Activated CD4-positive, alpha-beta T cell treated with anti-CD3 and anti-CD28 coated beads, Interleukin-2, amount 50 U/mL, for 16 hours (primary cell): ENCODE measurements at places on chromosomes 3 and 15.

DNA sequence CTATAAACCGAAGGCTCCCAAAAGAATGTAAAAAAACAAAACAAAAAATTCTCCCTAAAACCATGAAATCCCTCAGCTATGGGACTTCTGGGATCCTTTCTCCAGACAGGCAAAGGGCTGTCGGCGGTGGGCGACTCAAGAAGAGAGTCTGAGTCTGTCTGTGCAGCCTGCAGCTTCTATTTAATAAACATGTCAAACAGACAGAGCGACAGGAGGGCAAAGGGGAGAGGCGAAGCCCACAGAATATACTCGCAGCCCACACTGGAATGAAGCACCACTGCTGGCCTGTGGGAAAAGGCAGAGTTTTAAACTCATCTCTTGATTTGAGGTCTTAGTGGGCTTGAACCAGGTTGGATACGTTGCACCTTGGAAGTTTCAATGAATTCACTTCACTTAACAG is 40.2 kb downstream of the ISL2 start:
- DNase-seq = no peak

DNA sequence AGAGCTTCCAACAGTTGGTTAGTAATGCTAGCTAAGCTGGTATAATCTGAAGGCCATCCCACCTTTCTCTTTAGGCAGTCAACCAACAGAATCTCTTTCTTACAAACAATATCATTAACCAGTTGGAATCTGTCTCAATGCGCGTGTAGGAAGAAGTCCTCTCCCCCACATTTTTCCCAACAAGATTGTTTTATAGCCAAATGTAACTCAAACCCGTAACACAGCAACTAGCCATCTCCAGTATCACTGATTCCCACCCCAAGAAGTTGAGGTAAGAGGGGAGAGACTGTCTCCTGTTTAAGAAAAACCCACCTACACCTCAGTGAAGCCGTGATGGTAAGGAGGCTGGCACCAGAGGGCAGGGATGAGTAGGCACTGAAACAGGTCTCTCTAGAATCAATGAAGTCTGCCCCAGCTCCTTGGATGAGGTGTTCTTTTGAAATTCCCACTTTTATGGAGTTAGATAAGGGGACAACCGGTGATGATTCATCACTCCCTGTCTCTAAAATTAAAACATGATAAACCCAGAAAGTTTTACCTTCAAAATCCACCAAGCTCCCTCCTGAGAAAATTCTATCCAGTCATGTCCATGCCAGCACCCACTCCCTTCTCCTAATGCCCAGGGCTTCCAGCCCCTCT is 30.9 kb downstream of the CDC25A start:
- no peak for DNase-seq

GRCh38 chr3:134354612-134355251 is 19.5 kb downstream of the AMOTL2 start:
- DNase-seq = no peak

DNA sequence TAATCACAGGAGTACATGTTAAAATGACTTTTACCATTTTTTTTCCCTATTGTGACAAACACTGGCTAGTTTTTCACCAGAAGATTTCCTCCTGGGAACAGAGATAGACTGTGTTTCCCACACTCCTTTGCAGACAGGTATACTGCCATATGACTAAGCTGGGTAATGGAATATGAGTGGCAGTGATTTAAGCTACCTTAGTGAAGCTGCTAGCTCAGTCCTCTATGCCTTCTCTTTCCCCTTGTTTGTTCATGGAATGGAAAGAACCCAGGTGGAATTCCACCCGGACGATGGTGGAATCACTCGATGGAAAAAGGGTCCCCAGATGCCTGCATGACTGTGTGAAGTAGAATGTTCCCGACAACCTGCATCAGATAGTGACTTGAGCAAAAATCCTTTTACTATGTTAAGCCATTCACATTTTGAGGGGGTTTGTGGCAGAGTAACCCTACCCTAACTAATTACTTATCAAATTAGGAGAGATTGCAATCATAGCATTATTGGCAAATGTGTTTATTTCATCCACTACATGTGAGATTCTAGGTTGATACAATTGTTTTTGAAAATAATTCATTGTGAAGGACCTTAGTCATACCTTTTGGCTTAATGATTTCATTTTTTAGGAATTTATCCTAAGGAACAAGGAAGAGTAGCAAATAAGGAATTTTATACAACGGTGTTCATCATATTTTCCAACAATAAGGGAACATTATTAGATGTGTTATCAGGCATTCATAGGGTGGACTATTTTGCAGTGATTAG is 16.5 kb downstream of the THSD4 start:
- no peak for DNase-seq

- no peak for DNase-seq
These were observed 21.9 kb downstream of the PIF1 start for GRCh38 chr15:64803526-64803925.

GRCh38 chr15:80595396-80595795 is 99.7 kb upstream of the ABHD17C start:
- DNase-seq = no peak

DNA sequence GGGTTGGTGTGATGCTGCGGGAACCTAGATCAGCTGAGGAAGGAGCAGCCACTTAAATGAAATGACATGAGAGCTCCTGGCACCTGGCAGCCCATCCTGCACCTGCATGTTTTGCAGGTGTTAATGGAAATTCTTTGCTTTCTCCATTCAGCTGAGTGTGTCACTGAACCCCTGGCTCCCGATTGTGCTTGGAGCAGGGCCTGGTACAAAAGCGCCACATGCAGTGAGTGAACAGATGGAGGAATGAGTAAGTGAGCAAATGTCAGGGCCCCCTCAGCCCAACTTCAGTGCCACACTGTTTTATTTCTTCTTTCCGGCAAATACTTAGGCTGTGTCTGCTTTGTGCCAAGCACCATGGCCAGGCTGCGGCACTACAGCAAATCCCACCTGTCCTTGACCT is 132.2 kb downstream of the ASB7 start:
- no peak for DNase-seq

GRCh38 chr15:72133211-72133610 is 15.0 kb downstream of the SENP8 start:
- DNase-seq = no peak

- no peak for DNase-seq
These were observed 16.7 kb downstream of the CMSS1 start for GRCh38 chr3:99834211-99834957.

DNA sequence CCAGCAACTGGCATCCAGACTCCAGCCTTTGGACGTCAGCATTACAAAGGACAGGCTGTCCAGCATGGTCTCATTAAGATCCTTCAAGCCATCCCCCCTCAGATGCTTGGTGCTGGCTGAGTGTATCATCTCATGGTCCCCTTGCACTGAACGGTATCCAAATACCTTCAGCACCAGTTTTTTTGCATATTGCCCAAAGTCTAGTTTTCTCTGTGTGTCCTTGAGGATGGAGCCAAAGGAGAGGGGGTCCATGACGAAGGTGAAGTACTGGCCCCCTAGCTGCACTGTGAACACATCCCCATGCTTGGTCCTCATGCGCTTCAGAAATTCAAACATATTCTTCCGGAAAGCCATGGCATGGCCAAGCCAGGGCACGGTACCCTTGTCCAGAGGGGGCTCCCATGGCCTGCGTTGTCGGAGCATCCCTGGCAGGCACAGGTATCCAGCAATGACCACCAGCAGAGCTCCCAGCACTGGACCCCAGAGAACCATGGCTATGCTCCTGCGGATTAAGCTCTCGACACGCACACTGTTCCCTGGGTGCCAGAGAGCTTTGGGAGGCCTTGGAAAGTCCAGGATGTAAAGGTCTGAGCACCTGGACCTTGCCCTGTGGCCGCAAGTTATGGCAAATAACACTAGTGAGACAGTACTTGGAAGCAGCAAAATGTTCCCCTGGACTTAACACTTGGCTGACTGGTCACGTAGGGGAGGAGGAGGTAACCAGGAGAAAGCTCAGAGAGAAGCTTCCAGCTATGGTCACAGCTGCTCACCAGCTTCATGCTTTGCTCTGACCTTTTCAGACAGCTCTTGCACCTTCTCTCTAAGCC is at the start of gene CYP8B1:
Gene CYP8B1 (minus strand): TSS at position 555 of the 827 bp plus-strand sequence. CDS start 63 bp downstream, at position 492.
- no peak for DNase-seq
